ENCODE measurements at places on chromosomes 13 and 19.
A peak's percentile ranks its signal among the peaks of the same experiment; 100 is the strongest.

- peak; percentile 56 for DNase-seq
Observed at GRCh38 chr13:60094385-60095088, 69.2 kb downstream of the DIAPH3 start.

DNA sequence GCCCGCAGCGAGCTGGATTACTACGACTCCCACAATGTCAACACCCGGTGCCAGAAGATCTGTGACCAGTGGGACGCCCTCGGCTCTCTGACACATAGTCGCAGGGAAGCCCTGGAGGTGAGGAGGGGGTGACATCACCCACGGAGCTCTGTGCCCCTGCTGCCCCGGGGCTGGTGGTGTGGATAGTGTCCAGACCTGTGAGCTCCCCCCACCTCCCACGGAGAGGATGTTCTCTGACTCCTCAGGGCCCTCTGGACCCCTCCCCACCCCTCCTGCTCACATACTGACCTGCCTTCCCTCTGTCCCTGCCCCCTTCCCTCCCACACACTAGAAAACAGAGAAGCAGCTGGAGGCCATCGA is 20.7 kb downstream of the CAPN12 start:
- no peak for DNase-seq

DNA sequence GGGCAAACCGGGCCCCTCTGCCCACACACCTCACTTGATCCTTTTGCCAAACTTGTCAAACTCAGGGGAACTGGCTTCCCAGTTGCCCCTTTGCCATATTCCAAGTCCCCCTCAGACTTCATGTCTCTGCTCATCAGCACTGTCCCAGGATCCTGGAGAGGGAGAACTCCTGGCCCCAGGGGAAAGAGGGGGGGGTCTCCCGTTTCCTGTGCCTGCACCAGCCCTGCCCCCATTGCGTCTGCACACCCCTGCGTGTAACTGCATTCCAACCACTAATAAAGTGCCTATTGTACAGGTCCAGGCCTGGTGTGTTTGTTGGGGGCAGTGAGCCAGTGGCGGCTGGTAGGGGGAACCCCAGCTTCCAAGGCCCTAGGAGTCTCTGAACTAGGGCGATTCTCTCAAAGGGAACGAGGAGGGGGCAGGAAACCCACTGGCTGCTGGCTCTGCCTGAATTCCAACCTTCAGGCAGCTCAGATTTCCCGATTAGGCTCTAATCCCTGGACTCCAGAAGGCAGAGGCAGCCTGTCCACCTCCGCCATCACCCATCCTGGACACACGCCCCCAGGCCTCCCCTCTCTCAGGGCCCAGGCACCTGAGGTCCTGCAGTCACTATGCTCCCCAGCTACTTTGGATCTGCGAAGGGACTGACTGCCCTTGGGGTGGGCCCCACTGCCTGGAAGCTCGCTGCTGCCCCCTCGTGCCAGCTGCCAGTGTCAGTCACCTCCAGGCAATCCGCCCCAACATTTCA is 9.7 kb upstream of the ILF3 start:
- DNase-seq, result peak; percentile 86

DNA sequence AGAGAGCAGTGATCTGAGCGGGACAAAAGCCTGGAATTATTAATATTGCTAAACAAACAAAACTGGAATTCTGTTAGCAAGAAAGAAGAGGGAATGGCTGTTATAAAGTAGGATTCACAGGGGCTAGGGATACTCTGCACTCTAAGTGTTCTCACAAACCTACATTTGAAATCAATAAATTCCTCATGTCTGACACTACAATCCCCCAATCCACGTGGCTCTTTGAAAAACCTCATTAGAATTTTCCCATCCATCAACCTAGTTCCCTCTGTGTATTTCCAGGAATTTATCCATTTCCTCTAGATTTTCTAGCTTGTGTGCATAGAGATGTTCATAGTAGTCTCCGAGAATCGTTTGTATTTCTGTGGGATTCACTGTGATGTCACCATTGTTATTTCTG is 307.5 kb downstream of the RBM26 start:
- DNase-seq, result no peak

DNA sequence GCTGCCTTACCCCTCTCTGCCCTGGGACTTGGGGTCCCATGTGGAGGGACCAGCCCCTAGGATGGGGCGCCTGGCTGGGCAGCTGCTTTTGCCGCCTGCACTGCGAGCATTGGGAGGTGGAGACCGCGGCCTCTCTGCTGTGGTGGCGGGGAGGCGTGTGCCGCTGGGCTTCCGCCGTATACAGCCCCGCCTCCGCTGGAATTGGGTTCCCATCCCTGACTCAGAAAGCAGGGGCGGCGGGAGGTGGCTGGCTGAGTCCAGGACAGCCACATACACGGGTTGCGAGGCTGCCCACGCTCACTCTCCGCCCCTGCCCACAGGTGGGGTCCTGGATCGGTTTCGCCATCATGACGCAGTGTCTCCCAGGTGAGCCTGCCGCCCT is 6.6 kb downstream of the NDUFB7 start:
- DNase-seq, result no peak

GRCh38 chr19:955803-956765 is 28.1 kb upstream of the WDR18 start:
- DNase-seq, result no peak

All from DMS53 (cell line).